SIG-M5 (cell line): ENCODE measurements at places on chromosomes 1 and 21.

DNA sequence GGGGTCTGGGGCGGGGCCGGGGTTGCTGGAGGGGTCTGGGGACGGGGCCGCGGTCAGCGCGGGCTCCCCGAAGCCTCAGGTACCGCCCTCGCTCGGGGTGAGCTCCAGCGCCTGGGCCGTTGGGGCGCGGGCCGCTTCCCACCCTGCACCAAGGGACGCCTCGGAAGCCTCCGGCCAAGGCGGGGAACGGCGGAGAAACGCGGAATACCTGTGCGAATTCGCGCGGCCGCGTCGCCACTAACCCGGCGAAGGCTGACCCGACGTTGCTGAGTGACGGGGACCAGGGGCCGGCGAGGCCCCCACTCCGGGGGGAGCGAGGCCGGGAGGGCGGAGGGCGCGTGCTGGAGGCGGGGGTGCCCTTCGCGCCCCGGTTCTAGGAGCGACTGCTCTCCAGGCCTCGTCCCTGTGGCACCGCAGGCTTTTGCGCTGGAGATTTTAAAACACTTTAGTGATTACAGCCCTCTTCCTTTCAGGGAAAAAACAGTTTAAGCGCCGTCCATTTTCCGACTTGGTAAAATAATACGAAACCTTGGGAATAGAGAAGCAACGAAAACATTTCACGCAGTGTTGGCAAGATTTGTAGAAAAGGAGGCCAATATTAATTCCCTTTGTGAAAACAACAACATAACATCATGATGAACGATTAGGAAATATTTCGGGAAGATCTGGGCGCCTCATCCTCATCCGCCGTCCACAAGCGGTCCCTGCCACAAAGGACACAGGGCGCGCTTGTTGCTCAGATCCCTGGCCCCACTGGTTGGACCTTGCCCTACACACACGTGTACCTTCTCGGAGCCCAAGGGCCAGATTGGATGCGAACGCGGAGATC lies 971 bp upstream of the GNG4 start:
- no peak for DNase-seq

DNA sequence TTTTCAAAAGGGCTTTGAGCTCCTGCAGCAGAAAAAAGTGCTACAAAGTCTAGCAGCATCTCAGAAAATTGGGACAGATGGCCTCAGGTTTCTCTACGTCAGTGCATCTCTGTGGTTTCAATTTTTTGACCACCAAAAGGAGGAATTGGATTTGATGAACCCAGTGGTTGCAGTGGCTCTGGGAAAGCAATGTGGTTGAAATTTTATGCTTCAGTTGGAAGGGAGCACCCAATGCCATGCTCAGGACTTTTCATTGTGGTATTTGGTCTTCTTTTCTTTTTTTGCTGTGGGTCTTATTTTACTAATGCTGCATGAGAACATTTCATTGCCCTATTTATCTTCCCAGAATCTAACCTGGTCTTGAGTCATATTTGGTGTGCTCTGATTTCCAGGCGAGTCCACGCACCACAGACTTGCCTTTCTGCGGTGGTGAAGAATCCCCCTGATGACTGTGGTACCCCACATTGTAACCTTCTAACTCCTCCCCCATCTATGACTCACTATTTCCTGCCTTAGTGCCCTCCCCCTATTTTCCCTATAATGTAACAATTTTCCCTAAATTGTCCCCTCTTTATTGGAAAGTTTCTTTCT lies 56.7 kb downstream of the S1PR1 start:
- DNase-seq = no peak

GRCh38 chr1:163054181-163054591 lies 15.0 kb upstream of the RGS4 start:
- no peak for DNase-seq

DNA sequence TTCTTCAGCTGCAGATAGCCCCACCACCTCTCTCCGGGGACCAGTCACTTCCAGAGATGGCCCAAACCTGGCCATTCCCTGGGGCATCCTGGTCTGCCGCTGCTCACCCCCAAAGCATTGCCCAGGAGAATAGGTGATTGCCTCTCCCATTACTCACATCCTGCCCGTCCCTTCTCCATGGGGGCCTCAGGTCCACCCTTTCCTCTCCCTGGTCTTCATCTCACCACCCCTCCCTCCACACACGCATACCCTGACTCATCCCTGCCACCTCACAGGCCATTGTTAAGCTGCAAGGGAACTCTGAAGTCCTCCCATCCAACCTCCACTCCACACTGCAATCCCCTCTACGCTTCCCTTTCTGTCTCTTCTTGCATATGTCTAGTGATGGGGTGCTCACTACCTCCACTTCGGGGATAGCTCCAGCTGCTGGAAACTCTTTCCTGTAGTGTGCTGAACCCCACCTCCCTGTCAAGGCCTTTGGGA lies at the start of gene PLEKHG5:
Gene PLEKHG5 (minus strand): TSS at position 188 of the 483 bp plus-strand sequence. CDS start 14,096 bp downstream, outside the sequence.
- DNase-seq = no peak

DNA sequence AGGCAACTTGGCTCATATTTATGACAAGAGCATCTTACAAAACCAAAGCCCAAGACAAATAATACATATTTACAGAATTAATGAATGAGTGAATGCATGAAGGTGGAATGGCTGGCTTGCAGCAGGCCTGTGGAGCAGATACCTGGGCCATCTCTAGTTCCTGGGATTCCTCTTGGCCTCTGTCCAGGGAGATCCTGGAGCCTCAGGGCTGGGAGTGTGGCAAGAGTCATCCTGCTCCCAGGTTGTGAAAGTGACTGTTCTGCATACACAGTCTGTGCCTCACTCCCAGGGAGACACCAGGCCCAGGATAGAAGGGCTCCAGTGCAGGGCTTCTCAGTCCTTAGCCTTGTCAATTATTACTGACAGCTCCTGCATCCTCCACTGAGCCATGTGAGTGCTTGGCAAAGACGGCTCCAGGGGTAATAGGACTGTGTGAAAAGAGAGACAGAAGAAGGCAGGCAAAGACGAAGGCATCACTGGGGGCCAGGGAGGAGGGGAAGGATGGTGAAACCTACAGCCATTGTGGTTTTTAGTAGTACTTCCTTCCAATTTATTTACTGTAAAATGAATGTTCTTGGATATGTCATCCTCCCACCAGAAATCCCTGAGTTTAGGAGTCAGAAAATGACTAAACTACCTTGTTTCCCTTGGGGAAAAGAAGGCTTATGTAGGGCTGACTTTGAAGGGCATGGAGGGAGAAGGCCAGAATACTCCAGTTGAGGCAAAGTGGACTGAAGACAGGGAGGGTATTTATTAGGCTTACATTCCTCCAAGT lies 14.3 kb upstream of the KPRP start:
- DNase-seq = no peak

- no peak for DNase-seq
Observed at GRCh38 chr21:35663856-35664606, 396.3 kb downstream of the SETD4 start.

- DNase-seq = no peak
Observed at GRCh38 chr1:171212607-171213351, 27.7 kb downstream of the FMO2 start.

- DNase-seq = peak; percentile 31
Observed at GRCh38 chr1:50378770-50379169, 44.5 kb downstream of the DMRTA2 start.

GRCh38 chr1:183773482-183774274 lies 31.2 kb upstream of the RGL1 start:
- DNase-seq = no peak

GRCh38 chr21:34017039-34017961 lies 56.1 kb upstream of the MRPS6 start:
- no peak for DNase-seq

GRCh38 chr1:247445526-247446356 lies 12.2 kb downstream of the OR2B11 start:
- DNase-seq = no peak

GRCh38 chr1:60895252-60895651 lies 187.1 kb upstream of the NFIA start:
- no peak for DNase-seq

- no peak for DNase-seq
Observed at GRCh38 chr1:24963099-24963872, 33.2 kb upstream of the RUNX3 start.

- DNase-seq = no peak
Observed at GRCh38 chr1:153750026-153750995, 22.5 kb downstream of the INTS3 start.

- no peak for DNase-seq
Observed at GRCh38 chr1:161307230-161307768, 2.5 kb downstream of the MPZ start.

- no peak for DNase-seq
Observed at GRCh38 chr1:211335522-211336157, 9.0 kb downstream of the TRAF5 start.

- DNase-seq = no peak
Observed at GRCh38 chr1:203878422-203878821, 17.0 kb downstream of the SNRPE start.

DNA sequence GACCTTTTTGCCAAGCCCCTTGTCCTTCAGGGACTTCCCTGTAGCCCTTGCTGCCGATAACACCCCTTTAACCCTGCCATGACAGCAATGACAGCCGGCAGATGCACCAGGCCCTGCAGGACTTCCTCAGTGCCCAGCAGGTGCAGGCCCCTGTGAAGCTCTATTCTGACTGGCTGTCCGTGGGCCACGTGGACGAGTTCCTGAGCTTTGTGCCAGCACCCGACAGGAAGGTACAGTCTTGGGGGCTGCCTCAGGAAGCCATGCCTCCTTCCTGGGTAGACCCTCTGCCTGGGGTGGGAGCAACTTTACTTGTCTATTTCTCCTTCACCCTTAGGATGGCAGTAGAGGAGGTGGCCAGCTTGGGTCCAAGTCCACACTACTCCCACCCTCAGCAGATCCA lies 16.1 kb upstream of the PADI6 start:
- no peak for DNase-seq

GRCh38 chr1:33349081-33349759 lies 28.3 kb upstream of the A3GALT2 start:
- DNase-seq = no peak

GRCh38 chr1:219555806-219556205 lies 57.1 kb downstream of the ZC3H11B start:
- no peak for DNase-seq

DNA sequence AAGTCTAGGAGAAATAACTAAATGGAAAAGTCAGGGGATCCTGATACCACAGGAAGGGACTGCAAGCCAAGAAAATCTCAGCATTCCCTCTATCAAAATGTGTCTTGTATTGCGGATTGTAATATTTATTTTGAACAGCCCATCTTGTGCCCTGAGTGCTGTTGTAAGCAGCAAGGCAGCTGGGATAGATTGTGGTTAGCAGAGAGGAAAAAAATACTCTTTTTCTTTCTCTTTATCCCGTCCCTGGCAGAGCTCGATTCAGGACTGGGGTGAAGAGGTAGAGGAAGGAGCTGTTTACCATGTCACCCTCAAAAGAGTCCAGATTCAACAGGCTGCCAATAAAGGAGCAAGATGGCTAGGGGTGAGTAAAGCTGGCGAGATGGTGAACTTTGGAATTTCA lies 1.2 kb downstream of the RGL1 start:
- no peak for DNase-seq

- DNase-seq = no peak
Observed at GRCh38 chr21:14706712-14707510, 160.8 kb upstream of the SAMSN1 start.

DNA sequence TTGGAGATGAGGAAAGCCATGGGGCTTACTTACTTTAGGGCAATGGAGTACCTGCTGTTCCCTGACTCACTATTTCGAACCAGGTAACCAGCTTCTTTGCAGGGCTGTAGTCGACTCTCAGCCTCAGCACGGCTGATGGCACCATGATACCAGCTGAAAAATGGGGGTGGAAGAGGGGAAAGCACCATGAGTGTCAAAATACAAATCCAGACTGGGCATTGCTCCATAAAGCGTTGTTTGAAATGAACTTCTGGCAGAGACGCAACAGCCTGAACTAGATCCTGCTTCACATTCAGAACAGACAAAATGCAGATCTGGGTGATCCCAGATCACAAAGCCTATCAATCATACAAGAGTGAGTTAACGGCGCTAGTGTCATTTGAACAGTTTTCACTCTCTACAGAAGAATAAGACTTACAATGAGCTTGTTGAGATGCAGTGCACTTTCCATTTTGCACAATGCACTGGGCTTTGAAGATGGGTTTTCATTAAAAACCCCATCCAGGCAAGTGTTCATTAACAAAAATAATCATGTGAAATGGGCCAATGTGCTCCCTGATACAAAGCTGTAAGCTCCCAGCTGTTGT lies 16.0 kb upstream of the TDRD10 start:
- no peak for DNase-seq

DNA sequence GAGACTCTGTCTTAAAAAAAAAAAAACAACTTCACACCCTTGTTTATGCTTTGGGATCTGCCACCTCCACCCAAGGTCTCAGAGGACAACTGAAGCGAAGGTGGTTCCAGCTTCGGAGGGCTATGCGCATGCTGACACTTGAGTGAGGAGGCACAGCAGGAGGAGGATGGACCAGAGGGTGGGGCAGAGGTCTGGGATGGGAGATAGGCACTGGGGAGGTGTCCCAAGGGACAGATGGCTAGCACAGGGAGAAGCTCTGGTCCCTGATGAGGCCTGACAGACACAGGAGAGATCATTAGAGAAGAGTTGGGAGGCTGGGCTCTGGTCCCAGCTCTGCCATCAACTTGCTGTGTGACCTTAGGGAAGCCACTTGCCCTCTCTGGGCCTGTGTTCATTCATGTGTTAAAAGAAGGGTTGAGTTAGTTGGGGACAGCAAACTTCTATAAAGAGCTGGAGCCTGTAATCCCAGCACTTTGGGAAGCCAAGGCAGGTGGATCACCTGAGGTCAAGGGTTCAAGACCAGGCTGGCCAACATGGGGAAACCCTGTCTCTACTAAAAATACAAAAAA lies 16.8 kb downstream of the E2F2 start:
- no peak for DNase-seq
